SHP77 (cell line): ENCODE measurements at places on chromosomes 16 and 17.
A peak's percentile ranks its signal among the peaks of the same experiment; 100 is the strongest.

DNA sequence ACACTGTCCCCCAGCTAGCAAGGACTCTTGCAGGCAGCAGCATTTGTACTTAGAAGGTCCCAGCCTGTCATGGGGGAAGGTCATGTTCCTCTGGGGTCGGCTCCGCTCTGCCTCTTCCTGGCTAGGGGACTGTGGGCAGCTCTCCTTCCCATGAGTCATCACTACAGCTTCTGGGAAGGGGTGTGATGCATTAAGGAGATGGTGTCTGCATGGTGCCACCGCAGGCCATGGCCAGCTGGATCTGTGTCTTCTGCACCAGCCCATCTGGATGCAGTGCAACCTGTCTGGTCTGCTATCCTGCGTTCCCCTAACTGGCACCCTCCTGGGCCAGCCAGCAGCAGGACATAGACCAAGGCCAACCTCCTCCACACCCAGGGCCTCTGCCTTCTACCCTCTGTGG, 6.3 kb downstream of the STARD3 start:
- no peak for DNase-seq

DNA sequence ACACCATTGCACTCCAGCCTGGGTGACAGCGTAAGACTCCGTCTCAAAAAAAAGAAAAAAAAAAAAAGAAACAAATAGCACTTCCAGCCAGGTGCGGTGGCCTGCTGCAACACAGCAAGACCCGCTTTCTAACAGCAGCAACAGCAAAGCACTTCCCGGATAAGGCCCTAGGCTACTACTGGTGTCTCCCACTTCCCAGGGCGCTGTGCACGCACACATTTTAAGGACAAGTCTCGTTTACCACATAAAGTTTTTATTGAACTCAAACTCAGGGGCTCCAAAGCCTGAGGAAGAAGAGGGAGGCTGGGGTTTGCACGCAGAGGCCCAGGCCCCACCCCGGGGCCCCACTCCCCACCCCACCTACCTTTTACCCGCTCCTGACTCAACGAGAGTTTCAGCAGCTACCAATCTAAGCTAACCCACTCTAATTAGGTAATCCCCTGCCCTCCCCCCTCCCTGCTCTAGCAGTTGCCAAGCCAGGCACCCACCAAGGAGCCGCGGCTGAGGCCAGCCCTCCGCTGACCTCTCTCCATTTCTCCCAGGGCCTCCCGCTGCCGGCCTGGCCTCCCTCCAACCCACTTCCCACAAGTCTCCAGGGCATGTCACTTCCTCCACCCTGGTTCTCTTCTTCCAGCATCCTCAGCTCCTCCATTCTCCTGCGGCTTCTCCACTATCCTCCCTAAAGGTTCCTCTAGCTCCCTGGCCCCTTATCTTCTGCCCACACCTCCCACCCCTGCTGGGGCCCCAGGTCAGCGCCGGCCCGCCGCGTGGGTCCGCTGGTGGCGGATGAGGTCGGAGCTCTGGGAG, 2.4 kb downstream of the ZNF768 start:
- no peak for DNase-seq

GRCh38 chr16:56320811-56321558, 104.4 kb downstream of the AMFR start:
- DNase-seq: no peak

DNA sequence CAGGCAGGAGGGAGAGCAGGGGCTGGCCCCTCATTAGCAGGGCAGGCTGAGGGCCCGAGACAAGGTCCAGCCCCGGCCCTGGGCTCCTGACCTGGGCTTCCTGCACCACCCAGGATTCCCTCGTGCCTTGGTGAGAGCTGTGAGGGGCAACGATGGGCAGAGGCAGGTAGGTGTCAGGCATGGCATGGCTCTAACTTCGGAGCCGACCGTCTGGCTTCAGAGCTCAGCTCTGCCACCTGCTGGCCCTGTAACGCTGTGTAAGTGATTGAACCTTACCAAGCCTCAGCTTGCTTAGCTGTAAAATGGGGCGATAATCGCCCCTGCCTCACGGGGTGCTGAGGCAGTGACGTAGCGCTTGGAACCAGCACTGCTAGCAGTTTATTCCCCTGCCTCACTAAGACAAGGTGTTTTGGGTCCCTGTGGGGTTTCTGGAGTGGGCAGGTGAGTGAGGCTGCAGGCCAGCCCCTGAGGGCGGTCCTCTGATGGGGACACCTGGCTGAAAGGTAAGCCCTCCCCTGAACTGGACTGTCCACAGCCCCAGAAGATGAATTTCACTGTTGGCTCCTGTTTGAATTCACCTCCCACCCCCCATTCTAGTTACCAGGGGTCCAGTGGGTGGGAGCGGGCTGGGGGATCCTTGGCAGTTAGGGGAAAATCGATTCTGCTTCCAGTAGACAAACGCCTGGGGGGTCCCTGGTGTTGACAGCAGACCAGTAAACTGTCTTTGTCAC, 184.8 kb upstream of the GSE1 start:
- peak; percentile 34 for DNase-seq

GRCh38 chr17:27332047-27332393, 38.1 kb downstream of the WSB1 start:
- DNase-seq: no peak

- DNase-seq: no peak
These were observed at the start of gene MYH11 for GRCh38 chr16:15856901-15857698. TSS of gene MYH11 (minus strand) at chr16:15857028. CDS start at chr16:15838252, 18,776 bp downstream.

DNA sequence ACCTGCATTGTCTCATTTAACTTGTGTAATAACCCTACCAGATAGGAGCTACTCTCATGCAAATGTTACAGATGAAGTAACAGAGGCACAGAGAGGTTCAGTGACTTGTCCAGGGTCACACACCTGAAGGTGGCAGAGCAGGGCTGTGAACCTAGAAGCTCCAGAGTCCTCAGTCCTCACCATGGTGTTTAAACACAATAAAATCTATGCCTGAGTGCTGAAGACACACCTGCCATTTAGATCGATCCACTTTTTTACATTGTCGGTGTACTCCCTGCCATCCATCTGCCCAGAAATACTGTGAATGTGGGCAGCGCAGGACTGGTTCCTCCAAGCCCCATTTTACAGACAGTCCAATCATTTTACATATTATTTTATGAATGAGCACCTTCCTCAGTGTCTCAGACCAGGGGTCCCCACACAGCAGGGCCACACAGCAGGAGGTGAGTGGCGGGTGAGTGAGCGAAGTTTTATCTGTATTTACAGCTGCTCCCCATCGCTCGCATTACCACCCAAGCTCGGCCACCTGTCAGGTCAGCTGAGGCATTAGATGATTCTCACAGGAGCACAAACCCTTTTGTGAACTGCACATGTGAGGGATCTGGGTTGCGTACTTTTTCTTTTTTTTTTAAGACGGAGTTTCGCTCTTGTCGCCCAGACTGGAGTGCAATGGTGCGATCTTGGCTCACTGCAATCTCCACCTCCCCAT, 5.6 kb downstream of the IL4R start:
- peak; percentile 39 for DNase-seq

DNA sequence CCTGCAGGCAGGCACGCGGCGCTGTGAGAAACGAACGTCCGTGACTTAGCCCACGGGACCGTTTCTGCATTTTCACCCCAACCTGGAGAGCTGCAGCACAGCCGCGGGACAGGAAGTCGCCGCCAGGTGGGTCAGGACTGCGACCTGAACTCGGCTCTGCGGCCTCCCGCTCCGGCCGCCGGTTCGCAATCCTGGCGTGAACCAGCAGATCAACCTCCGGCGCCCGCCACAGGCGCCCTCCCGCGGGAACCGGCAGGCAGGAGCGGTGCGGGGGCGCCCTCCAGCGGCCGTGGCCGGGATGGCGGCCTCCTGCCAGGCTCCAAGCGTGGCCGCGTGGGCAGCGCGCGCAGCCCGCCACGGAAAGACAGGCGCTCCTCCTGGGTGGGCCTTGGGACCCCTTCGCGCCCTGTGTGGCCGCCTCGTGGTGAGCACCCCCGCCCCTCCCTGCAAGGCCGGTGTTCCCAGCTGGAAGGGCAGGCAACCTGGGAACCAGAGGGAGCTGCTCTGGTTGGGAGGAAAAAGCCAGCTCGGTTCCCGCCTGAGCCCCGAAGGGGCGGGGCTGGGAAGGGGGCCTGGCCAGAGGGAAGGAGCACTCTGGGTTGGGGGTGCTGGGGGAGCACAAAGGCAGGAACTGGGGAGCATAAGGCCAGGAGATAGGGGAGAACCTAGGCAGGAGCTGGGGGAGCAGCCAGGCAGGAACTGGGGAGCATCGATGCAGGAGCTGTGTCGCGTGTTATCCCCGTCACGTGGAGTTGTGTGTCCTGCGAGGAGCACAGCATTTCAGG, 28.2 kb downstream of the ACTG1 start:
- peak; percentile 89 for DNase-seq

DNA sequence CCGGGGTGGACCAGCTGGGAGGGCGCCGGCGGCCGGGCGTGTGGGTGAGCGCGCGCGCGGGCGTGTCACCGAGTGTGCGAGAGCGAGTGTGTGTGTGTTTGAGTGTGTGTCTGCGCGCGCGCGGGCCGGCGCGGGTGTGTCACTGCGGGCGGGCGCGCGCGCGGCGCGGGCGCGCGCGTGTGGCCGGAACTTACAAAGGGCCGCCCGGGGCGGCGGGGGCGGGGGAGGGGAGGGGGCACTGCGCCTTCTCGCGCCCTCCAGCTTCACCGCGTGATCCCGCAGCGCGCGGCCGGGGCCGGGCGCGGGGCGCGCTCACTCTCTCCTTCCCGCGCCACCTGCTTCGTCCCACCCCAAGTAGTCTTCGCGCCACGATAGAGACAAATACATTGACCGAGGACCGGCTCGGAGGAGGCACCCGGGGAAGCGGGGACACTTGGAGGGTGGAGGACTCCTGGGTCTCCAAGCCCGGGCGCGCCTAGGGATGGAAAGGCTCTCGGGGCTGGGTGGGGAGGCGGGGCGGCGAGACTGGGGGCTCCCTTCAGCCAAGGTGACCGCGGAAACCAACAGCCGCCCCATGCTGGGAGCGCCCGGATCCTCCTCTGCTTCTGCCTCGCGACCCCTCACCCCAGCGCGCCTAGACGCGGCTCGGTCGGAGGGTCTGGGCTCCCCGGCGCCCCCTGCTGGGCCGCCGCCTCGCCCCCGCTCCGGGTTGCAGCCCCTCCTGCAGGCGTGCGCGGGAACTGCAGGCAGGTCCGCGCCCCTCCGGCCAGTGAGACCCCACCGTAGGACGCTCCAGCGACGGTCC, at the start of gene SRCIN1:
SRCIN1 (minus strand) TSS at position 112 of the 805 bp plus-strand sequence. CDS start 247 bp downstream, outside the sequence.
- peak; percentile 66 for DNase-seq
